Panc1 (cell line): ENCODE measurements at places on chromosomes 4 and X.

DNA sequence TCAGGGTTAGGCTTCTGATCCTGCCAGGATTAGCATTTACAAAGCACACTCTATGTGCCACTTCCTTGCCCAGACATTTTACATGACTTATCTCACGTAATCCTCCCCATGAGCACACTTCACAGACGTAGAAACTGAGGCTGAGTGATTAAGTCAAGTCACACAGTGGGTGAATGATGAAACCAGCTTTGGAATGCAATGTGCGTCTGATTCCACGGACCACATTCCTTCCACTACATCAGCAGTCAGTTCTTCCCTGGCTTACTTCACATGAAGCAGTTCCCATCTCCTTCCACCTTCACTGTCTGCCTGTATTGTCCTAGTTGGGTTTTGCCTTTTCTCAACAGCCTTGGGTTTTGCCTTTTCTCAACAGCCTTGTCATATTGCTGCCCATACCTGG, 134.3 kb upstream of the PPARGC1A start:
- no peak for DNase-seq

GRCh38 chrX:151624677-151625076, 61.2 kb downstream of the PASD1 start:
- no peak for DNase-seq

DNA sequence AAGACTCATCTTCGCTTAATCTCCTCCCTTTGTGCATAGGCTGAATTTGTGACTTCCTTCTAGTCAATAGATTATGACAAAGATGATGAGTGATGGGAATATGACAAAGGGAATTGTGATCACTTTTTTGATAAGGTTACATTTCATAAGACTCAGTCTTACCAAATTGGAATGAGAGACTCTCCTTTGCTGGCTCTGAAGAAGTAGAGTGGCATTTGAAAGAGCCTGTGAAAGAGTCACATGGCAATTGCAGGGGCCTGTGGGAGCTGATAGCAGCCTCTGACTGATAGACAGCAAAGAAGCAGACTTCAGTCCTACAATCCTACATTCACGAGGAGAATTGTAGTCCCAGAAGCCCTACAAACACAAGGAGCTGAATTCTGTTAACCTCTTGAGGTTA, 44.9 kb upstream of the ADAMTS3 start:
- no peak for DNase-seq

DNA sequence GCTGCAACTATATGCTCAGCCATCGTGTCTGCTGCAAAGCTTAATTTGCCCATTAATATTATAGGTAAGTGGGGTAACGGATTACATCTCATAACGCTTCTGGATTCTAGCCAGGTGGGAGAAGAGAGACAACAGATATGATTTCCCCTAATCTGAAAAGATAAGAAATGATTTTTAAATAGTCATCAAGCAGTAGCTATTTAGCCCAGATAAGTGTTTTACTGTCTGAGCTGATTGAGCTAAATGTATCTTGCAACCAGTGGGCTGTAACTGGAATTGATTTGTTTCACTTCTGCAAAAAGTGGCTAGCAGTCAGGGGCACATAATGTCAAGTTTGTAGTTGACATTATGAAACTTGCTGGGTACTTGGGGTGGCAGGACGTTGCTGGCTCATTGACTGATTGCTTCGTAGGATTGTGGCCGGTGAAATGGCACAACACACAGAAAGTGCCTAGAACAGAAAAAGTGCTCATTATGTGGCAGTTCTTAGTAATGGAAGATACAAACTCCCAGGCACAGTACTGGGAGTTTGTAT, 18.5 kb downstream of the LAP3 start:
- no peak for DNase-seq

DNA sequence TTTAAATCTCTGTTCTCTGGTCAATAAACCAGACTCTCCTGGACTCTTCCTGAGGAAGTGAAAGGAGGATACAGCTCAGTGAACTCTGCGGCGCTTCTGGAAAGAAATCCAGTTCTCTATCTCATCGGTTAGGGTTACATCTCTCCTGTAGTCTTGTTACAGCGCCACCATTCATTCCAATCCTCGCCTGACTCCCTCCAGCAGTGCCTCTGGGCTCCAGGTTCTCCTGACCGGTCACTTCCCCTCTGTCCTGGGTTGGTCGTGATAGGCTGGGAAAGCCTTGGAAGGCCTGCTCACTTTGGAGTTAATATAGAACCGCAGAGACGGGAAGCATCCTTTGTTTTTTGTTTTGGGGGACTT, 97.0 kb upstream of the STOX2 start:
- no peak for DNase-seq

DNA sequence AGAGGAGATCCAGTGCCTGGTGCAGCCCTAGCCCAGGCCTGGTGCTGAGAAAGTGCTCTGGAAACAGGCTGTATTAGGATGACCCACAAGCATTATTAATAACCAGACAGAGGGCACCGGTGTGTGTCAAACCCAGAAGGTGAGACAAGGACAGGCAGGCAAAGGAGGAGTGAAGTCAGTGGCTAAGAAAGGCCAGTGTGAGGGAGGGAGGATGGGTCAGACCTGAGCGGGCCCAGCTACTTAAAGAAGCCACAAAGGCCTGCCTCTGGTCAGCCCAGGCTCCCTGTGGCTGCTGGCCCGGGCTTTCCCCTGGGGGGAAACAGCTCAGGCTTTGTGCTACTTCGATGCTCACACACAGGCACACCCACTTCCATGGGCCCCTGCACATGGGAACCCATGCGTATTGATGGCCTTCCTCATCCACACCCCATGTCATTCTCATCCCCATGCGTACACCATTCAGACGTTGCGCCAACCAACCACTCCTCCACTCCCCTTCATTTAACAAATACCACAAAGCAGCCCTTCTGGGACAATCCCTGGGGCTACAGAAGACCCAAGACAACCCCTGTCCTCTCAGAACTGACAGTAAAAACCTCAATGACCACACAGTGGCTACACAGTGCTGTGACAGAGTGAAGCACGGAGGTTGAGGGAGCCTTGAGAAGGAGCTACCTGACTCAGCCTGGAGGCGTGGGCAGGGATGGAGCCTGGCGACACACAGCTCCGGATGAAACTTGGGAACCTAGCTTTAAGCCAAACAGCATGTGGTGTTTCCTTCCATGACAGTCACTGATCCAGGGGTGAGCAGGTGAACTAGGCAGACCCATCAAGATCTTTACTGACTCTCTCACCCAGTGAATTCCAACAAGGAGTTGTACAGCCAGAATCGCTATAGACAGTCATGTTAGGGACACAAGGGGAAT, 24.9 kb upstream of the MTM1 start:
- no peak for DNase-seq

- DNase-seq = no peak
These were observed 9.6 kb upstream of the MTMR1 start for GRCh38 chrX:150683536-150684146.

GRCh38 chr4:88163336-88163735, 4.9 kb upstream of the ABCG2 start:
- DNase-seq = no peak

- no peak for DNase-seq
These were observed 255.4 kb downstream of the SPANXN1 start for GRCh38 chrX:145502670-145503069.

GRCh38 chrX:46686003-46686645, 72.8 kb downstream of the SLC9A7 start:
- no peak for DNase-seq

- DNase-seq = no peak
These were observed 224.7 kb upstream of the PPP1R2C start for GRCh38 chrX:43002526-43003203.

- no peak for DNase-seq
These were observed 42.4 kb downstream of the NAT8L start for GRCh38 chr4:2101346-2102044.

DNA sequence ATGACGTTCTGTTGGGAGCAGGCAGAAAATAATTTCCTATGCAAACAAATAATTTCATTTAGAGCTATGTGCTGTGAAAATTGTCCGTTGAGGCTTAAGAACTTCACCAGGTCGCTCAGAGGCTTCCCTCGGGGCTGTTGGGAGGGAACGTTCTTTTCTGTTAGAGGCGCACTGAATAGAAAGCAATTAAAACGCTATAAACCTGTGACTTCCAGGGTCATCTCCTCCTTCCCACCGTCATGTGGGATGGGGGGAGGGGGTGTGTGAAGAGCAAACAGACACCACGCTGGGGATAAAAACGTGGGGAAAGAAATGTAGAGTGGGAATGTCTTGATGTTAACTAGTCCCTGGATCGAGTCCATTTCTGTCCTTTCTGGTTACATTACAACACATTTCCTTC, 35.2 kb upstream of the ZNF518B start:
- DNase-seq = no peak

- no peak for DNase-seq
These were observed 147.2 kb downstream of the RELL1 start for GRCh38 chr4:37538931-37539330.

DNA sequence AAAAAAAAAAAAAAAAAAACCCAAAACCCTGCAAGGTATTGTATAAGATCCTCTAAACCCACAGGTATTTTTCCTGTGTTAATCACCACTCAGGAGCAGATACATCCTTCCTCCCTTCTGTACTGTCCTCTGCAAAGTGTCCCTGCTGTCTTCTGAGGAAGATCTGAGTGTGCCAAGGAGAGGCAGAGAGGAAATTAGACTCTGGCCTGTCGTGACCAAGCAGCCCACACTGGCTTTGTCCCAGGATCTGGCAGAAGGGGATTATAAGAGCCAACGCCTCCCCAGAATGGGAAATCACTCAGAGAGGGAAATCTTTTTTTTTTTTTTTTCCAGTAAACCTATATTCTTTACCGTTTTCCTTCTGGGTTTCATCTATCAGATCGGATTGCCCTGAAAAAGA, 39.6 kb downstream of the PTCHD1 start:
- no peak for DNase-seq

GRCh38 chr4:187268940-187269339, 545.3 kb upstream of the FAT1 start:
- DNase-seq = no peak

GRCh38 chr4:144614850-144615585, 30.9 kb upstream of the HHIP start:
- no peak for DNase-seq

GRCh38 chr4:126552321-126552720, 1080.4 kb upstream of the INTU start:
- DNase-seq = no peak

DNA sequence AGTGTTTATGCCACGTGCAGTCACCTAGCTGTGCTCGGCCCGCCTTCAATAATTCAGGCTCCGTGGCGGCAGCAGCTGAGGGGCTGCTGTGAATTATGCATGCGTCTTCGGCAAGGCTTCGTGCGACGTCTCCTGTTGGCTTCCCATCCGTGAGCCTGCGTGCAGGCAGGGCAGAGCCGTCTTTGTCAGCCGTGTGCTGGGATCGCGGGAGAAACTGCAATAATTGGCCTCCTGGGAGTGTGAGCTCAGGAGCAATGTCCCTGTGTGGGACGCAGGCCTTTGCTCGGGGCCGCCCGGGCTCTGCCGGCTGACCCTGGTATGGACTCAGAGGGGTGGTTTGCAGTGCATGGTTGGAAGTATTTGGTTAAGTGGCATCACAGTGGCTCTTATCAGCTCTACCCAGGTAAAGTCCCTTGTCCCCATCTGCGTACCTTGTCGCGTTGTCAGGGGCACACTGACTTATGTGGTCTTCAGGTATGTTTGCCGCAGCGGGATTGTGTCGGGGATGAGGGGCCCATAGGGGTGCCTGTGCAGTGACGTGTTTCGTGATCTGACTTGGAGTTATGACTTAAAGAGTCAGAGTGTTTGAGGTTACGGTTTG, 34.5 kb upstream of the HGFAC start:
- no peak for DNase-seq

DNA sequence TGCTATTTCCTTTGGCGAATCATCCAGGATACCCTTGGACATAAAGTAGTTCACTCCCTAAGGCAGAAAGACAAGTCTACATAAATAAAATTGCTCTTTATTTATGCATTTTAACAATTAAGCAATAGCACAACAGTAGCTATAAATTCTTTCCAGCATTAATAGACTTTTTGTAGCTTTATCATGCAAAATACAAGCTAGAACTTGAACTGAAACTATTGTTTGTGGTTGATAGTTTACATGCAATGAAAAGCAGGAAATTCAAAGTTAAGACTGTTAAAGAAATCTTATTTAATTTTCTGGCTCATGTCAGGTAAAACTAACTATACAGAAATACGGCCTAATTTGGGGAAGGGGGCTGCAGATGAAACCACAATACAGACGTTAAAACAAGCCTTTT, 42.3 kb downstream of the FBXO8 start:
- no peak for DNase-seq

GRCh38 chrX:96764864-96765263, 80.2 kb downstream of the DIAPH2 start:
- DNase-seq = no peak

GRCh38 chrX:50613846-50614245, 143.2 kb upstream of the DGKK start:
- DNase-seq = no peak

DNA sequence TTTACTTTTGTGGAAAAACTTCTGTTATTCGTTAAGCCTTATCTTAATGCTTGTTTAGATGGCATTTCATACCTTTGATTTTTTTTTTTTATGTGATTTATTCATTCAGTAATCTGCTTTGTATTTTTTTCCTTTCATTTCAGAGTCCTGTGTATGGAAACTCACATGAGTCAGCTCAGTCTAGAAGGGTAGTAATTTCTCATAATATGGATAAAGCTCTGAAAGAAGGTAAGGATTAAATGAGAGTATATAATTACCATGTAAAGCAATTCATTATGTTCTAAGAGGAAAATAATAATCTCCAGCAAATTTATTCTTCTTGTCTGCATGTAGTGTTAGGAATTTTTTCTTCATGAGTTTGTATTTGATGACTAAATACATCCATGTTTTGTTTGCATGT, 37.8 kb downstream of the SNX25 start:
- DNase-seq = no peak

DNA sequence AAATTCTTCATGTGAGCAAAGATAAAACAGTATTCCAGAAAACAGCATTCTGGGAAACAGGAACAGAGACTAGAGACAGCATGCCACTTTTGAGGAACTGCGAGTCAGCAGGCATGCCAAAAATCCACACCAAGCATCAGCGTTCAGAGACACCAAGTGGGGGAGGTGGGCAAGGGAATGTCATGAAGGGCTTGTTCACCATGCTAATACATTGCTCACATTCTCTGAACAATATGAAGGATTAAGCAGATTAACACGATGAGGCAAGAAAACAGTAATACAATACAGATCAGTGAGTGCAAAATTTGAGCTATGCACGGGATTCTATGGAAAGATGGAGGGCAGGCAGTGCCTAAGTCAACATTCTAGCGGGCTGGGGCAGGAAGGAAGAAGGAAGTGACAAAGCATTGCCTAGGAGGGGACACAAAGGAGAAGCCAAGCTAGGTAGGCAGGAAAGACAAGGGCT, 278.3 kb downstream of the FBXW7 start:
- DNase-seq = no peak

DNA sequence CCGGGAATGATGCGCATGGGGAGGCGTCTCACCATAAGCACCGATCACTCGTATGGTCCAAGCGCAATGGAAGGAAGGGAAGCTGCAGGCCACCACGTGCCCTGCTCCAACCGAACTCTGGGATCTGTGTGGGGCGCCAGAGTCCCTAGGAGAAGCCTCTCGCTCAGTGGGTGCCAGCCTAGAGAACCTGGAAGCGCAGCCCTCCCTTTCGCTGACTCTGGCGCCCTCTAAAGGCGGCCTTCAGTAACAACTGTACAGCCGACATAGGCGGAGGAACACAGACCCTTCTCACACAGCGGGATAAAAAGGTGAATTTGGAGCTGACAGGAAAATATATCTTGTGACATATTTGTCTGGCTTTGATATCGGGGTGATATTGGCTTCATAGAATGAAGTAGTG, 76.0 kb downstream of the INTS6L start:
- no peak for DNase-seq

GRCh38 chr4:61401771-61402170, 201.6 kb downstream of the ADGRL3 start:
- no peak for DNase-seq

GRCh38 chr4:174596513-174596912, 74.2 kb upstream of the HPGD start:
- no peak for DNase-seq
